ENCODE measurements at places on chromosomes 11 and 22.

DNA sequence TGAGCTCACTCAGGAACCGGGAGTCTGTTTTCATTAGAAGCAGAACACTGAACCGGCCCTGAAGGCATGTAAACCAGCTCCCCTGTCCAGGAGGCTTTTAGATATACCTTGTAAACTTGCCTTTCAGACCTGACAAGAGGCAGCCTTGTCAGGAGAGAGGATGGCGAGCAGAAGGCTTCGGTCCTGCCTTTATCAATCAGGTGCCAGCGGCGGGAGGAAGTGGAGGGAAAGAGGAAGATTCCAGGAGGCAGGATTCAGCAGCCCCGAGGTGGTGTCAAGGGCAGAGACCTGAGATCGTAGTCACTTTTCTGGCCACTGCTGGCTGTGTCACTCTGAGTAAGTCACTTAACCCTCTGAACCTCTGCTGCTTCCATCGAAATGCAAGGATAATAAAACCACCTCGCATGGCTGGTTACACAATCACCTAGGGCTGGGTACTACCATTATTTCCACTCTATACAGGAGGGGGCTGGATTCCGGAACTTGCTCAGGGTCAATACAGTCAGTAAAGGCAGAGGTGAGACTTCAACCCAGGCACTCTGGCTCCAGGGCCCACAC, 181.0 kb downstream of the CHST1 start:
- no peak for DNase-seq

GRCh38 chr11:68750195-68751003, 921 bp downstream of the TESMIN start:
- DNase-seq = no peak

- no peak for DNase-seq
Measured at GRCh38 chr11:206526-207207, 532 bp downstream of the BET1L start.

- DNase-seq = no peak
Measured at GRCh38 chr11:99176430-99176829, 155.7 kb downstream of the CNTN5 start.

DNA sequence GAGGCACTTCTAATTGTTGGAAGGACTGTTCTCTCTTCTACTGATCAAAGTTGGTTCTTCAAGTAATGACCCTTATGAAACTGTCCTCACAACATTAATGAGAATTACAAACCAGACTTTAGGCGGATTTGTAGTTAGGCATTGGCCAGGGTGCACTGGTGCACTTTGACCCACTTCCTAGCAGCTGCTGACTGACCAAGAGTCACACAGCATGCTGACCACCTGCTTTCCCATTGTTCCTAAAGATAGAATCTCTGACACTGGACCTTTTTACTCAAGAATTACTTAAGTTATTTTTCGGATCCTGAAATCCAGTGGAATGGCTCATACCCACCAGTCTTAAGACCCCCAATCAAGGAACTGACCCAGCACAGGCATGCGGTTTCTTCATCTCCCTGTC, 264.0 kb downstream of the ST3GAL4 start:
- DNase-seq = no peak

DNA sequence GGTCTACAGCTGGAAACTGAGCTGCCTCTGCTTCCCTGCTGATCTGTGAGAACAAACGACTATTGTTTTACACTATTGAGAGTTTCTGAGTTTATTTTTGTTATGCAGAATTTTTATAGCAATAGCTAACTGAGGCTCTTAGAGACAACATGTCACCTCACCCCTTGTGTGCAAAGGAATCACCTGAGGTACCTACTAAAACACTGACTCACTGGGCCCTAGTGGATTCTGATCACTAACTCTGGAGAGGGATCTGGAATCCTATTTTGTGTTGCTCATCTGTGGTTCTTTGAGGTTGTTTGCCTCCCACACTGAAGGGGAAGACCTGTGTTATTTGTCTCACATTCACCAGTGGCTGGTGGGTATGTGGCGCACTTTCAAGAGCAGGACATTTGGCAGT, 13.4 kb upstream of the B3GAT1 start:
- DNase-seq = no peak

- no peak for DNase-seq
Measured at GRCh38 chr11:72737336-72737735, 14.9 kb downstream of the ARAP1 start.

GRCh38 chr11:113796663-113797259, 17.2 kb downstream of the CLDN25 start:
- peak; percentile 38 for DNase-seq

DNA sequence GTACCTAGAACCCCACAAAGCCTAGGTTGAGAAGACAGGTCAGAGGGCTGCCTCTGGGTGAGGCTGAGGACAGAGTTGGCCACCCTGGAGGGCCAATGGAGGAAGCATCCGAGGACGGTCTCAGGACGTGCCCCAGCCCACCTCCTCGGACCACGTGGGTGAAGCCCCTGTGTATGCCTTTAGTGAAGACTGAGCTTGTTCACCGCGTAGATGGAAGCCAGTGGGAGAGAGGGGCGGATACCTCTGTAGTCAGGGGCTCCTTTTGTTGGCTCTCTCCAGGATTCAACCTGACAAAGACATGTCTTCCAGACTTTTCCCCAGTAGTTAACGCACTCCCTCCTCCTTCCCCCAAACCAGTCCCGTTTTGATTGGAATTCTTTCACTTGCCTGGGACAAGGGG, 110.7 kb downstream of the ZBTB16 start:
- no peak for DNase-seq

DNA sequence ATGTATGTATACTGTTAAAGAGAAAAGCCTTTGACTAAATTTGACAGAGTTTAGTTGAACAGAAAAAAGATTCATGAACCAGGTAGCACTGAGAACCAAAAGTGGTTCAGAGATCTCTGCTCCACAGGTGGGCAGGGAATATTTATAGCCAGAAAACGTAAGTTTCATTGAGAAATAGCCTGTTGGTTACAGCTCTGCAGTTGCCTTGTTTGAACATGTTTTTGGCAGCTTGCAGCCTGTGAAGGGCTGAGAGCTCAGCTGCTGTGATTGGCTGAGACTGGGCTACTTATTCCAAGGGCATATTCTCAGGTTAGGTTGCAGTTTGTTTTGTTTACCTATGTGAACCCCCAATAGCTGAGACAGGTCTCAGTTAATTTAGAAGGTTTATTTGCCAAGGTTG, 13.5 kb upstream of the ZNF74 start:
- no peak for DNase-seq

GRCh38 chr22:19412478-19412877, 19.1 kb downstream of the HIRA start:
- no peak for DNase-seq
